ENCODE measurements at places on chromosomes 11 and 22.

DNA sequence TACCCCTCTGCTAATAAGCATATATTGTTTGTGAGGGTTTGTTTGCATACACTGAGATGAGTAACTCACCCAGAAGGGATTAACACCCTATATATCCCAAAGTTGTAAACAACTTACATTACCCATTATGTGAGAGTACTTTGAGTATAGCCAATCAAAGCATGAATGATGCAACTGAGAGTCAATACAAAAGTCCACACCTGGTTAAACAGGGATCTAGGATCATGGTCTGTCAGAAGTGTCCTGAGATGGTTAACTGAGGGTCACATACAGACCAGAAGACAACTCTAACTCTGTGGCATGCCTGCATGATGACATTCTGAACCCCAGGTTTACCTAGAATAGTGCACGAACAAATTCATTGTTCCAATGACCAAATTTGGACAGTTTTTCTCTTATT lies 17.4 kb upstream of the OR10A5 start:
- DNase-seq, result no peak

DNA sequence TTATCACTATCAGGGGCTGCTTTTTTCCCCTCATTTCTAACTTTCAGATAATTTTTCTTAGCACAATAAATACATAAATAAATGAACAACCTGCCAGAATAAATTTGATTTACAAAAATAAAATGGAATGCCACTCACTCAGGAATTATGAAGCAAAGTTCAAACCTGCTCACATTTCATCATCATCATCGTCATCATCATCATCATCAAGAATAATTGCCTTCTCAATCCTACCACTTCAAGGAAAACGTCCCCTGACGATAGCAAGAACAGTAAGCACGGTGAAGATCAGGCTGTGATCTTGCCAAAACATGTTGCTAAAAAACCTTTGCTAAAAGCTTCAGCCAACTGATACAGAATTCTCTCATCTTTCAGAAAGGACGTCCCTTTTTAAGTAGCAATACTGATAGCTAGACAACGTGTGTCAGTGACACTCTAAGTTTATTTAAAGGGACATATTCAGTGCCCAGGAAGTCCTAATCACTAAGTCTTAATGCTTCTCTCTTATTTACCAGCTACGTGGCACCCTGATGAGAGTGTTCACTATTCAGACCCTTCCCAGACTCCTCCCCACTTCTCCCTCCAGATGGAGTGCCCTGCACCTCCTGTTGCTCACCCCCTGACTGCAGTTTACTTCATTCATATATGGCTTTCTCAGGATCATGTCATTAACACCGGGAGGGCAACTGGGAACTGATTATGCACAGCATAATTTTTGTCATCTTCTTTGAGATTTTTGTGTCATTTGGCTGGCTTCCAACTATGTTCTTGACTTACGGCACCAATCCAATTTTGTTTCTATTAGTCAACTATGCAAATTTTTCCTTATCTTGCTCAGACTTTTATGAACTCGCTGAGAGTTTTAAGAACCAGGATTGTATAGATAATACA lies 200.1 kb upstream of the GUCY1A2 start:
- DNase-seq, result no peak

GRCh38 chr11:79043726-79044125 lies 397.1 kb downstream of the TENM4 start:
- no peak for DNase-seq

DNA sequence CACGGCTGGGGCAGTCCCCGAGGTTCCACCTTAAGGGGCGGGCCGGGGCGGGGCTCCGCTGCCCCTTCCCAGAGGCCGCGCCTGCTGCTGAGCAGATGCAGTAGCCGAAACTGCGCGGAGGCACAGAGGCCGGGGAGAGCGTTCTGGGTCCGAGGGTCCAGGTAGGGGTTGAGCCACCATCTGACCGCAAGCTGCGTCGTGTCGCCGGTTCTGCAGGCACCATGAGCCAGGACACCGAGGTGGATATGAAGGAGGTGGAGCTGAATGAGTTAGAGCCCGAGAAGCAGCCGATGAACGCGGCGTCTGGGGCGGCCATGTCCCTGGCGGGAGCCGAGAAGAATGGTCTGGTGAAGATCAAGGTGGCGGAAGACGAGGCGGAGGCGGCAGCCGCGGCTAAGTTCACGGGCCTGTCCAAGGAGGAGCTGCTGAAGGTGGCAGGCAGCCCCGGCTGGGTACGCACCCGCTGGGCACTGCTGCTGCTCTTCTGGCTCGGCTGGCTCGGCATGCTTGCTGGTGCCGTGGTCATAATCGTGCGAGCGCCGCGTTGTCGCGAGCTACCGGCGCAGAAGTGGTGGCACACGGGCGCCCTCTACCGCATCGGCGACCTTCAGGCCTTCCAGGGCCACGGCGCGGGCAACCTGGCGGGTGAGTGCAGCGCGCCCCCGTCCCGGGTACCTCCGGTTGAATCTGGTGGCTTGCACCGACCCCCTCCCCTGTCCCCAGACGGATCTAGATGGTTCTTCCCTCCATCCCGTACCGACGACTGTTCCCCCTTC lies at the start of gene SLC3A2:
Gene SLC3A2 (plus strand): TSS at position 94 of the 776 bp plus-strand sequence. CDS start 128 bp downstream, at position 222.
- peak; percentile 89 for DNase-seq

DNA sequence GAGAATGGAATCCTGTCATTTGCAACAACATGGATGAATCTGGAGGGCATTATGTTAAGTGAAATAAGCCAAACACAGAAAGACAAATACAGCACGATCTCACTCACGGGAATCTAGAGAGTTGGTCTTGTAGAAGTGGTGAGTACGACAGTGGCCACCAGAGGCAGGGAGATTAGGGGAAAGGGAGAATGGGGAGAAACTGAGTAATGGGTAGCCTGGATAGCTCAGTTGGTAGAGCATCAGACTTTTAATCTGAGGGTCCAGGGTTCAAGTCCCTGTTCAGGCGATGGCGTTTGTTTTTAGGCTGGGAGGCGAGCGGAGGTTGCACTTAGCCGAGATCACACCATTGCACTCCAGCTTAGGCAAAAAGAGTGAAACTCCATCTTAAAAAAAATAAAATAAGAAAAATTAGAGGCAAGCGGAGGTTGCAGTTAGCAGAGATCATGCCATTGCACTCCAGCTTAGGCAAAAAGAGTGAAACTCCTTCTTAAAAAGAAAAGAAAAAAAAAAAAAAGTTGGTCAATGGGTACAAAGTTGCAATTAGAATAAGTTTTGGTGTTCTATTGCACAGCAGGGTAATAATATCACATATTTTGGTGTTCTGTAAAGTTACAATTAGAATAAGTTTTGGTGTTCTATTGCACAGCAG lies 95.7 kb upstream of the UBASH3B start:
- peak; percentile 26 for DNase-seq
